Left kidney (tissue), 8 donors: ENCODE measurements at places on chromosomes 7 and 10.

DNA sequence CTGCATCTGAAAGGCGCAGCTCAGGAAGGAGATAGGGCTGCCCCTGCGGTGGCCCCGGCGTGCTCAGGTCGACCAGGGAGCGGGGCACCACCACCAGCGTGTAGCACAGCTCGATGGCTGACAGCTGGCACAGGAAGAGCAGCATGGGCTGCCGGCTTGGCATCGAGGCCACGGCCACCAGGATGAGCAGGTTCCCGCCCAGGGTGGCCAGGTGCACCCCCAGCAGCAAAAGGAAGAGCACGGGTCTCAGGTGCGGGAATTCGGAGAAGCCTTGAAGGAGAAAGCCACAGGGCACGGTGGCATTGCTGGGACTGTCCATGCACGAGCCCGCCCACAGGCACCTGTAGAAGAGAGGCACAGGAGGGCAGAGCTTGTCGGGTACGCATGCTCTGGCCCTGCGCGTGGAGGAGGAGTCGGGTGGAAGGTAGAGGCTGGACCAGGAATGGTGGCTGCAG is 33.9 kb downstream of the TAS2R41 start:
- DNase-seq, result no peak

DNA sequence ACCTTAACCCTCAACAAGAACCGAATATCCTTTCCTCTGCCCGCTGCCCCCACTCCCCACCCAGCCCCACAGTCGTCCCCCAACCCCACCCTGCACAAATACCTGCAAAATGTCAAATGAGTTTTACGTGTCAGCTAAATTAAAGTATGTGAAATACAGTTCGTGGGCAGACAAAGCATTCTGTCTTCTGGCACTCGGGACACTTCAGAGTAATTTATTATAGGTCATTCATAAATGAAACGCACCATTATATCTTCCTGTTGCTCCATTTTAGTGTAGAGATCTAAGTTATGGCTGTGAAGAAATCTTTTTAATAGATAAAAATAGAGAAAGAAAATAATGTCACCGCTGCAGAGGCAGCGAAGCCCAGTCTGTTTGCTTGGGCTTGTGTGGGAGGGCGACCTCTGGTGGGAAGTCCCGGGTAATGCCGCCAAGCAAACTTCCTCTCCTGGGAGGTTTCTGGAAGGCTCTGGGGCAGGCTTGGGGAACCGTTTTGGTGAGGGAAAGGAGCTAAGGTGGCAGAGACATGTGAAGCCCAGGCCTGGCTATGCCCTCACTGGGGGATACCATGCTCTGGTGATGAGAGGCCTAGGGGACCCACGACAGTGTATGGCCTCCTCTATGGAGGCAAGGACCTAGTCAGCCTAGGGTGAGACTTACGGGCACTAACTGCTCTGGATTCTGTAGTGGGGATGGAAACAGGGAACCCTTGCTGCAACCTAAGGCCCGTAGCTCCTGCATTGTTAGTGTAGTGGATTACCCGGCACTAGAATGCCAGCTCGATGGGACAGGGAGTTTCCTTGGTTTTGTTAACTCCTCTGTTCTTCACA is 604.9 kb downstream of the LRMDA start:
- DNase-seq, result peak; percentile 79

DNA sequence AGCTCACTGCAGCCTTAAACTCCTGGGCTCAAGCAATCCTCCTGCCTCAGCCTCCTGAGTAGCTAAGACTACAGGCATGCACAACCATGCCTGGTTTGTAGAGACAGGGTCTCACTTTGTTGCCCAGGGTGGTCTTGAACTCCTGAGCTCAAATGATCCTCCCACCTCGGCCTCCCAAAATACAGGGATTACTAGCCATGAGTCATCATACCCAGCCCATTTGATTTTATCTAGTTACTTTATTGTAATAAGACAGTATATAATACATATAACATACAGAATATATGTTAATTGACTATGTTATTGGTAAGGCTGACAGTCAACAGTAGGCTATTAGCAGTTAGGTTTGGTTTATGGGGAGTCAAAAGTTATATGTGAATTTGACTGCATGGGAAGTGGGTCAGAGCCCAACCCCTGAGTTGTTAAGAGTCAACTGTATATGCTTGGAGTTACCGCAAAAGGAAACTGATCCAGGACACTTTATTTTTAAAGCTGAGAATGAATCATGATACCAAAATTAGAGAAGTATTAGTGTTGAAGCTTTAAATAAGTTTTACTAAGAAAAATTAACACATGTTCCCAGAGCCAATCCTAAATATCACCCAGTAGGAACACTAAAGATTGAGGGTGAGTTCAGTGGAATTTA is 20.7 kb upstream of the KMT2E start:
- DNase-seq, result no peak

DNA sequence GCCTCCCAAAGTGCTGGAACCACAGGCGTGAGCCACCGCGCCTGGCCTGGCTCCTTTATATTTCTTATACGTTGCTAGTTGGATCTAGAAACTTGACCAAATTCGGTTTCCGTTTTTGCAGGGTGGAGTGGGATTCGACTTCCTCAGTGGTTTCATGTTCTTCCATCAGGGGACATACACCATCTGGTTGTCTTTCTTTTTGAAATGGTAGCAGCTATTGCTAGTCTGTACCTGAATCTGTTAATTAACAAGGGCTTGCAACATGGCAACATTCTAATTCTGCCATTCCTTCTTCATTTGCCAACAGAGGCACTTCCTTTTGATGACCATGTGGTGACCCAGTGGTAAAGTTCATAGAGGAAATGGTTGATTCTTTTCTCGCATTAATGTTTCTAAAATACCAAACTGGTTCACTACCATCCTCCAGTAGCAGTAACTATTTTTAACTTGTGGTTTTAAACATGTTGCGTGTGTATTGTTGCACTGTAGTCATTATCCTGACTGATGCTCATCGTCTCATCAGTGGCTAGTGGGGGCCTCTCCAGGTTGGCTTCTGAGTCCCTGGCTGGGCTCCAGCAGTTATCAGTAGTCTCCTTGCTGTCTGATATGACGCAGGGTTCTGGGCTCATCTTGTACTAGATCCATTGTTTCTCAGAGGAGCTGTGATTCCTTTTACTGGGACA is 159.2 kb downstream of the RGS10 start:
- DNase-seq, result no peak

- DNase-seq, result no peak
These were observed 9.7 kb upstream of the MACC1 start for GRCh38 chr7:20226860-20227259.

- DNase-seq, result no peak
These were observed 2.1 kb upstream of the IDE start for GRCh38 chr10:92575961-92576360.

GRCh38 chr10:122576291-122576690 is 15.7 kb downstream of the DMBT1 start:
- no peak for DNase-seq

DNA sequence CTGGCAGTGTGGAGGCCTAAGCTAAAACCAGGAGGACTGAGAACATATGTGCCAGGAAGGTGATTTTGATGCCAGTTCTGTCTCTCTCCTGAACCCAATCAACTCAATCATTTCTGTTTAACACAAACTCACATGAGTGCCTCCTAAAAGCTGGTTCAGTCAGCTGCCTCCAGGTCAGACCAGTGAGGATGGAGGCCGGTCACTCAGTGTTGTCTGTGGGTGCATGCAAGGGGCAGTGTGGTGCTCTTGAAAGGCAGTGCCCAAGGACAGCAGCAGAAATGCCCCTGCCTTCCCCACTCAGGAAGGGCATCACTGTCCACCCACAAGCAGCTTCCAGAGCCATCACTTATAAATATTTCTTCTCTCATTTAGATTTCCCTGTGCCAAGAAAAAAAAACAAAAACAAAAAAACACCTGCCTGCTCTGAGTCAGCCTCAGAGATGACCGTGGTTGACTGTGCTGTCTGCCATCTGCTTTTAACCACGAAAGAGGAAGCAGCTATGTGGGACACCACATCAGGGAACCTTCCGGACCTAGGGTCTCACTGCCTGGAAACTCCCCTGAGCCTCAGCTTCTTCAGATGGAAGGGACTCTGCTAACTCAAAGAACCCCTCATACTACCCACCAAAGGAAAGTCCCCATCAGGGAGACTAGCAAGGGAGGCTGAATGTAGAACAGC is 39.1 kb downstream of the VOPP1 start:
- DNase-seq, result no peak

DNA sequence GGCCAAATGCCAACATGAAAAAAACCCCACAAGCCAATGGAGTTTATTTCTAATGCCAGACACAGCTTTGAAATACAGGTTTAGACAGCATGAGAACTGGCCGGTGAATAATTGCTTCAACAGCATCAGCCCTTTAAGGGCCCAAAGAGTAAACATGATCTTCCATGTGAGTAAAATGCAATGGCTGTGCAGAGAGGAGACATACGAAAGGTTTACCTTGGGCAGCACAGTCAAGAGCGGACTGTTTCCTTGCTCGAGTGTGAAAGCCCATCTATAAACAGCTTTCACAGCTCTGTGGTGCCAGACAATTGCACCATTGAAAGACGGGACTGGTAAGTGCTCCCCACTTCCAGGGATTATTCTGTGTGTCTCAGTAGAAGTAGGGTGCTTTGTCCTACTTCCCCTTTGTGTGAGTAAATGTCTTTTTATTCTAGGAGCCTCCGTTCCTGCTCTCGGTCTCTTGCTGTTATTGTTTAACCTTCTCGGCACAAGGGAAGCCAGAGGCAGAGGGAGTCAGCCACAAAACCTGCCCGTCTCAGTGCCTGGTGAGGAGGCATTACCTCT is 77.8 kb upstream of the KAT6B start:
- no peak for DNase-seq

- DNase-seq, result no peak
These were observed 63.5 kb downstream of the CFAP46 start for GRCh38 chr10:132878730-132879407.

GRCh38 chr7:131859147-131859821 is 302.9 kb upstream of the PODXL start:
- DNase-seq, result peak; percentile 57

DNA sequence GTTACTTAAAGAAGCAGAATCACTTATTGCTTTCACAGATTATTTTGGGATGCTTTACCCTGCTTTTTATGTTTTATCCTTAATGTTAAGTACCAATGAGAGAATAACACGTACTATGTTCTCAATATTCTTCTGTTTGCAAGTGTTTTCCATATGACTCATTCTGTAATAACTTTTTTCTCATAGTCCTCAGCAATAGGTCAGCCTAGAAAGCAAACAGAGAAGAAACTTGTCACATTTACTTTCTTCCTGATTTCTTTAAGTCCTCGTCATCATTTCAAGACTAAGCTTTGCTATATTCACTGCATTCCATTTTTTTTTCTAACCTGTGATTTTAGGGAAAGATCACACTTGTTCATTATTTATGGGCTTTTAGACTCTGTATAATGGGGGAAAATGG is 6.8 kb upstream of the AGR2 start:
- no peak for DNase-seq

- DNase-seq, result no peak
These were observed 181.9 kb downstream of the TMEM26 start for GRCh38 chr10:61271127-61271780.

DNA sequence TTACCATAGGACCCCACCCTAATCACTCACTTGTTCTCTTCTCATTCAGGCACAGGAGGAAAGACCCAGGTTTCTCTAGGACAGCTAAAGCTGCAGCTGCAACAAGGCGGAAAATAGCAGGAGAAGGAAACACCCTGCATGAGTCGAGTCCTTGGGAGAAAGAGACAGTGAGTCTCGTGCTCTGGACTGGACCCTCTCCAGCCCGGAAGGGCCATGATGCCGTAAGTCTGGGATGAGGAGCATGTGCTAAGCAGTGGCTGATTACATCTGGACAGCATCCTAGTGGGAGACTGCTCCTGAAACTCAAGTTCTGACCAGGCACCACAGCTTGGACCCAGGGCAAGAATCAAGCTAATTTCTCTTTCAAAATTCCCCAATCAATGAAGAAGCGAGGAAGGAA is 39.4 kb downstream of the FBXW4 start:
- no peak for DNase-seq

DNA sequence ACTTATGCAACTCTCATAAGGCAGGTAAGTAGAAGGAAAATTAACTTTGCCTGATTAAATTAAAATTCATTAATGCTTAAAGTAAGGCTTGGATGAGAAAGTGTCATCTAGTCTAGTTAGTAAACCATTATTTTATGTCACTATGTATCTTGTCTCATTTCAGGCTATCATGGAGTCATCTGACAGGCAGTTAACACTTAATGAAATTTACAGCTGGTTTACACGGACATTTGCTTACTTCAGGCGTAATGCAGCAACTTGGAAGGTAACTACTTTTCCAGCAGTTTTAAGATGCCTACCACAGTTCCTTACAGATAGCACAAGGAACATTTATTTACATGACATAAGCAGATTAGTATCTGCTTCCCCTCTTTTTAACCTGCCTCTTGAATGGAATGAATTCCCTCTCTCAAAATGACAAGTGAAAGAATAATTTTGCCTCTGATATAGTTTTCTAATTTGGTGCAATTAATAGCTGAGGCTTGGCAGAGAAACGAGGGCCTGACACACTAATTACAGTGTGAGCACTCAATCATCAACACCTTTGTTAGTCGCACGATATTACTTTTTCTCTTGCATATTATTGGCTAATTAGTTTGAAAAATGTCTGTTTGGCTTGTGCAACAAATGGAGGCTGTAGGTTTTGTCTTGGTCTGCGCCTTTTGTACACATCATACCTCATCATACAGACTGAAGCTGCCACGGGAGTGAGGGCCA is 245.0 kb downstream of the FOXP2 start:
- no peak for DNase-seq

DNA sequence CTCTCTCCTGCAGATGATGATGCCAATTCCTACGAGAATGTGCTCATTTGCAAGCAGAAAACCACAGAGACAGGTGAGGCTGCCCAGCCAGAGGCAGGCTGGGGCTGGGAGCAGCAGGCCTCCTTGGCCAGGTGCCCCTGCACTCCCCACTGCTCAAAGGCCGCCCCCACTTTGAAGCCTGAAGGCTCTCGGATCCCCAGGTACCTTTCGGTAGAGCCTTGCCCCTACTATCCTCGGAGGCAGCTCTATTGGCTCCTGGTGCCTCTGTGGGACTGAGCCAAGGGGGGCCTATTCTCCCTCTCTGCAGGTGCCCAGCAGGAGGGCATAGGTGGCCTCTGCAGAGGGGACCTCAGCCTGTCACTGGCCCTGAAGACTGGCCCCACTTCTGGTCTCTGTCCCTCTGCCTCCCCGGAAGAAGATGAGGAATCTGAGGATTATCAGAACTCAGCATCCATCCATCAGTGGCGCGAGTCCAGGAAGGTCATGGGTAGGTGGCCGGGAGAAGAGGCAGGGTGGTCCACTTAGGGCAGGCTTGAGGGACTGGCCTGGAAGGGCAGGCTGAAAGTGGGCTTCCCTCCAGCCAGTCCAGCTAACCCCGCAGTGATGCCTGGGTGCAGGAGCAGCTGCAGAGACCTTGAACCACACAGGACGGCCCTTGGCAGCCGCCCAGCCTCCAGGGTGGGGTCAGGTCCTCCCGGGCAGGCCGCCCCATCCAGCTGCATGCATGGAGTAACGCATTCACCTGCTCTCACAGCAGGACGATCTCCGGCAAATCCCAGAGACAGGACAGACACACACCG is 14.1 kb downstream of the LAT2 start:
- DNase-seq, result no peak

DNA sequence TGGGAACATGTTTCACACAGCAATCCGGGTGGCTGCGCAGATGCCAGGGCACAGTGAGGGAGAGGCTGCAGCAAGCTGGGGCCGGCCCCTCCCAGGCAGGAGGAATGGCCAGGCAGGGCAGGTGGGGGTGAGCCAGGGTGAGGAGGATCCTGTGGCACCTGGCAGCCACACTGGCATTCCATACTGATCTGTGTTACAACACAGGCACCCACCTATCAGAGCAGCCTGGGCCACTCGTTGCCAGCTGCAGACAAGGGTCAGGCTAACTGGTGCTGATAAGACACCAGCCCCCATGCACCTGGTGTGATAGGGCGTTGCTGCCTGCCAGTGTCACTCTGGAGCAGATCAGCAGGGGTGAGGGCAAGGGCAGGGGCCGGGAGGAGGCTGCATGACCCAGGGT is 16.6 kb upstream of the RET start:
- DNase-seq, result no peak
